ENCODE measurements at places on chromosomes 3 and 15.

DNA sequence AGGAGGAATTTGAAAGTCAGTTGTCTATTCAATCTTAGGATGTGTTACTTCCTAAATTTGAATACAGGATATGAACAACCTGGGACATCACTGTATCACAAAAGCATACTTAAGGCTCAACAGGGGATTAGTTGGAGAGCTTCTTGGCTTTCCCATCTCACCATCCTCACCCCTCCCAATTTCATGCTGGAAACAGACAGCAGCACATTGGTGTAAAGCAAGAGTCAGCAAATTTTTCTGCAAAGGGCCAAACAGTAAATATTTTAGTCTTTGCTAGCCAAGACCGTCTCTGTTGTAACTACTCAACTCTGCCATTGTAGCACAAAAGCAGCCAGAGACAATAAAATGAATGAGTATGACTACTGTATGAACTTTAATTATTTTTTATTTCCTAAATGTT, 94.9 kb downstream of the ERC2 start:
- no peak for DNase-seq

DNA sequence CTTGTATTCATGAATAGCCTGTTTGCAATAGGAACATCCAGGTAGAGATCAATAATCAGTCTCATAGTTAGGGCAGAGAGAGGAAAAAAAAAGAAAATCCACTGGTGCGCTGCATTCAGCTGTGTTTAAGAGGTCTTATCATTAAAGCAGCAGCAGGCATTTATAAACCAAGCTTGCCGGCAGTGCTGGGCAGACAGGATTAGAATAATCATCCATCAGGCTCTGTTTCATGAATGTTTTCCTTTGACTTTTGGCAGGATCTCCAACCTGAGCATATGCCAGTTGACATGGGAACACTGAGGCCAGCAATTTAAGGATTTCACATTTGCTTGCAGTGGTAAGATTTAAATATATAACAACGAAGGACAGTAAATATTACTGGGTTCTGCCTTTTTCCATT, 305.2 kb upstream of the SEMA6D start:
- DNase-seq: no peak

DNA sequence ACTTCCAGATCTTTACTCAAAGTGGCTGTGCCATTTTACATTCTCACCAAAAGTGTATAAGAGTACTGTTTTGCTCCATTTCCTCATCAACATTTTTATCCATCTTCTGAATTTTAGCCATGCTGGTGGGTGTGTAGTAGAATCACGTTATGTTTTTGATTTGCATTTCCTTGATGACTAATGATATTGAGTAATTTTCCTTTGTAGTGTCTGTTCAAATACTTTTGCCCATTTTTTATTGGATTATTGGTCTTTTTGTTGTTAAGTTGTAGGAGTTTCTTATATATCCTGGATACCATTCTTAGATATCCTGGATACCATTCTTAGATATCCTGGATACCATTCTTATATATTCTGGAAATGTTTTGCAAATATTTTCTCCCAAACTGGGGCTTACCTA, 344.9 kb downstream of the LRRC3B start:
- no peak for DNase-seq

- DNase-seq: no peak
Measured at GRCh38 chr3:13670292-13670691, 121.4 kb downstream of the FBLN2 start.

DNA sequence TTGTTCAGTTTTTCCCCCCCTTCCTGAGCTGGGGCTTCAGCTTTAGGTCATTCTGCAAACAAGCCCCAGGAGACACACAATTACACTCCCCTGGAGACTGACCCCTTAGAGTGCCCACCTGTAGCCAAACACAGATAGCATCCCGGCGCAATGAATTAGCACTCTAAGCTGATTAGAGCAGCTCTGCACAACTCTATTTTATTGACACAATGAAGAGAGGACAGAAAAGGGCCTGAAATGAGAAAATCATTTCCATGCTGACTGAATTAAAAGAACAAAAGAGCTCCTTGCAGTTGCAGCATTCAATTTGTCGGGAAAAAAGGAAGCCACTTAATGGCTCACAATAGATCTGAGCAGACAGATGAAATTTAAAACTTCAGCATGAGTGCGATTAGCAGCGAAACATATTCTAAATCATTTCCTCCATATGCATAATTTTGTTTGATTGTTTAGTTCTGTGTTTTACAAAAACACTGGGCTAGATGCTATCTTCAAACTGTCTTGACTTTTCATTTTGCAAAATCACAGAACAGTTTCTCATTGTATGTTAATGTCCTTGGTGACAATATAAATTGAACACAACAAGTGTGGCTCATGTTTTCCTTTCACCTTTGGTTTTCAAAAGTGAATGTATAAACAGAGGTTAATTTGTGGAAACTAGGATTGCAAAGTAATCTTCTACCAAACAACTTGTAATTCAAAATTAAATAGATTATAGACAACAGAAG, 308.6 kb downstream of the MECOM start:
- DNase-seq: no peak

DNA sequence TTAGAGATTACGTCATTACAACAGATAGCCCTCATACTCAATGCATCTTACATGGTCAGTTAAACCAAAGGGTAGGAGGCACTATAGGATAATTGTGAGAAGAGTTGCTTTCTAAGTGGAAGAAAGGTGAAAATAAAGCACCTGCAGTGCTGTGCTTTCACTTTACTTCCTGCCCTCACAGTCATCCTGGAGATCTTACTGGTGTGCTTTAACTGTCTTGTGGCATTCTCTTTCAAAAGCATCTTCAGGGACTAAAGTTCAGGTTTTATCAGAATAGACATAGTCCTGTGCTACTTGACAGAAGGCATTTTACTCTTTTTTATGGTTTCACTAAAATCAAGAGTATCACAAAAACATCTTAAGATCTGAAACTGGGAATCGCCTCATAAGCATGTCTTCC, 286.6 kb downstream of the ZBTB20 start:
- DNase-seq: no peak

DNA sequence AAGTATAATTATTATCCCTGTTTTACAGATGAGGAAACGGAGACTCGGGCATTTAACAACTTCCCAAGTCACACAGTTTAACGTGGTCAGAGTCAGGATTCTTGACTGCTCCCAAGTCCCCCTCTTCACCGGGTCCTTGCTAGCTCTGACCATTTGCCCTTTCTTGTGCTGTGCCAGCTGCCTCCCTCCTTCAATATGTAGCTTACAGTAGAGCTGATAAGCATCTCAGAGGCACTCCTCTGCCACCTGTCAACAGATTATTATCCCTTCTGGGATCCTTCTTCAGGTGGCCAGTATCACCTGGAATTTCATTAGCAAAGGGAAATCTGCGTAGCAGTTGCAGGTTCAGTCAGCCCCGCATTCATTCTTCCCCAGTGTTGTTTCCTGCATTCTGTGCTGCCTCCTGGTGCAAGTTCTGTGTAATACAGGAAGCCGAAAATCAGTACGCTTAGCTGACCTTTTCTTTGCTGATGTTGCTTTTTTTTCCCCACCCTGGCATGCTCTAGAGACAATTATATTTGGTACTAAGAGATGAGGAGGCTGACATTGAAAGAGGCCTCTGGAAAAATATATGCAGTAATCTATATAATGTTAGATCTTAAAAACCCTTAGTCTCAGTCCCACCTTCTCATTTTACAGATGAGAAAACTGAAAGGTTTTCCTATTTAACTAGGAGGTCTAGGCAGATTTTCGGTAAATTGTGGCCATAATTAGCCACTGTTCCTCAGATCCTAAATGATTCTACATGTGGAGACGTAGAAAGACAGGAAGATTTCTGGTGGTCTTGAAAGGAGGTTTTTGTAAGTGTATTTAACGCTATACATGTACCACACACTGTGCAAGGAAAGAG, 24.8 kb downstream of the TMOD2 start:
- no peak for DNase-seq

- DNase-seq: no peak
Measured at GRCh38 chr3:147940405-147941193, 531.4 kb downstream of the ZIC1 start.

DNA sequence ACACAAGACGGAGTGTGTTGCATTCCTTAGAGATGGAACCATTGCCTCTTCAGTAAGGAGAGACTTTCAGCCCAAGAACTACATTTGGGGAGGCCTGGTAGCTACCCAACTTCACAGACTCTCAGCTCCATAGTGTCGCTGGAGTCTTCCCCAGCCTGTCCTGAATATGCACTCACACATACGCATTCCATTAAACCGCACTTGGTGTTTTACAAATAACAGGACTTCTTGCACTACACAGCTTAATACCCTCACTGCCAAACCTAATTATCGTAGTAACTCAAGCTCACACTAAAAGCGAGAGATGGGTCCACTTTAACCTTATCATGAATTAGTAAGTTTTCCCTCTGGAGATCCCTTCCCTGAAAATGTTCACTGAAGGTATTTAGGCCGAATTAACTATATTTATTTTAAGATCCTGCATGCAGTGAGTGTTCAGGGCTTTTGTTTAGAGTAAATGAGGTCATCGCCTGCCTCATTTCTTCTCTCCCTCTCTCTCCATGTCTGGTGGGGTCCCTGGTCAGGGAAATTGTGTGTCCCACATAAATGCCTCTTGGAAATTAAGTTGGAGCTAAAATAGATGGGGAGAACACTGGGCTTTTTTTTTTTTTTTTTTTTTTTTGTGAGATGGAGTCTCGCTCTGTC, 171.9 kb downstream of the FAM43A start:
- DNase-seq: no peak

DNA sequence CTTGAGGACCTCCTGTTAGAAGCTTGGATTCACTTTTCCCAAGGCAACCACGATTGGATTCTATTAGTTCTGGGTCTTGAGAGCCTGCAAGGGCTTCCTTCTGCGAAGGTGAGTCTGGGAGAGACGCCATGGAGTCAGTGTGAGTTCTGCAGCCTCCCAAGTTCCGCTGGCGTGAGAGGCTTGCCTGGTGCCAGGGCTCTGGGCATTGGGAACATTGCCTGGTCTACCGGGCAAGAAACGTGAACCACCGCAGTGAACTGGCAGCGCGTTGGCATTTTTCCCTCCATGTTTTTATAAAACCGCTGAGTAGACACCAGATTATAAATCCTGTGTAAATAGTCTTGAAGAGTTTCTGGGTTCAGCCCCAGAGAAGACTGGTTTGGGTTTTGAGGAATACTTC, 160.9 kb downstream of the IGF1R start:
- DNase-seq: no peak

- no peak for DNase-seq
Measured at GRCh38 chr3:66456711-66457173, 44.1 kb downstream of the LRIG1 start.

DNA sequence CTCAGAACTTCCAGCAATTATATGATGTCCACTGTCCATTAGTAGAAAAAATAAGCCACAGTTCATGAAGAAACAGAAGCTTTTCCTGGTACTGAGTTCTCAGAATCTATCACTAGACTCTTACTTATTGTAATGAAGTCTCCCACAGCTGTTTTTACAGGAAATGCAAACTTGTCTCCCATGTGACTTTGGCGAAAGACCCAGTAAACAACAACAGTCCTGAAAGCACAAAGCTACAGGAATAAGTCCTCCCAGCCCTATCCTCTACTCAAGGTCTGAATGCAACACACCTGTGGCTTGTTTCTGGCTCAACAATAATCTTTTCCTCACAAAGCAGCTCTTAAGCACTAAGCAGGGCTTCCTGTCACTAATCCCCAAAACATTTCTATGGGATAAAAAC, 55.9 kb downstream of the EOMES start:
- no peak for DNase-seq

DNA sequence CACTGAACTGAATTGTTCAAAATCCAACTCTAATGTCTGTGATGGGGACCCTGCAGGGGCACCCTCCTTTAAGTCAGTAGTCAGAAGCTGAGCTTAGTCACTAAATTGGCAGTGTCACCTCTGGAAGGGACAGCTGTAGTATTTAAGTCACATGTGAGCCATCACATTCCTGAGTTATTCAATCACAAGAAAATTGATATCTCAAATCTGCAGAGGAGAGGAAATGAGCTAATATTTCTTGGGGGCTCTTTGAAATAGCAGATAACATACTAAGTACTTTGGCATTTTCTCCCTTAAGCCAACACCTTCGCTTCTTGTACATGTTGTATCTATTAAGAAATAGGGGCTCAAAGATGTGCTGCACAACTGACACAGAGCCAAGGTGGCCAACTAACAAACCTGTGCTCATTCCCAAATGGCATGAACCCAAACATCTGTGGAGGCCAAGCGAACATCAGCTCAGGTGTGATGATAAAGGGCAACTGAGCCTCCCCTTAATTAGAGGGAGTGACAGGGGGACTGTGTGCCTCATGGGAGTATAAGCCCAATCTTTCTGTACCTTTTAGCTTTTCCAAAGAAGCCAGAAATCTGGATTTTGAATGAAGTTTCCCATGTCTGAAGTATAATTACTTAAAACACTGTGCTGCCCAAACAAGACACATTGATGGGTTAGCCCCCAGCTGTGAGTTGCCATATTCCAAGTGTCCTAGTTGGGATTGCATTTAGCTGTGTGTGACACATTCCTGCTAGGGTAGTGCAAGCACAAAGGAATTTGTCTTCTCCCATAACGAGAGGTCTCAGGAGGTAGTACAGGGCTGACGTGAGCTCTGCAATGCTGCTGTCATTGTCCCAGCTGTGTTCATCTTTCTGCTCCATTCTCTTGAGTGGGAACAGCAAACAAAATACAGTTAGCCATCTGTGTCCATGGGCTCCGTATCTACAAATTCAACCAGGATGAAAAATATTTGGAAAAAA, 63.3 kb downstream of the ABHD5 start:
- DNase-seq: peak; percentile 40

GRCh38 chr3:59425371-59425770, 375.5 kb upstream of the CFAP20DC start:
- peak; percentile 32 for DNase-seq

- DNase-seq: no peak
Measured at GRCh38 chr15:78420220-78420619, 17.8 kb upstream of the IREB2 start.

- no peak for DNase-seq
Measured at GRCh38 chr3:129617381-129618185, 11.1 kb upstream of the PLXND1 start.

DNA sequence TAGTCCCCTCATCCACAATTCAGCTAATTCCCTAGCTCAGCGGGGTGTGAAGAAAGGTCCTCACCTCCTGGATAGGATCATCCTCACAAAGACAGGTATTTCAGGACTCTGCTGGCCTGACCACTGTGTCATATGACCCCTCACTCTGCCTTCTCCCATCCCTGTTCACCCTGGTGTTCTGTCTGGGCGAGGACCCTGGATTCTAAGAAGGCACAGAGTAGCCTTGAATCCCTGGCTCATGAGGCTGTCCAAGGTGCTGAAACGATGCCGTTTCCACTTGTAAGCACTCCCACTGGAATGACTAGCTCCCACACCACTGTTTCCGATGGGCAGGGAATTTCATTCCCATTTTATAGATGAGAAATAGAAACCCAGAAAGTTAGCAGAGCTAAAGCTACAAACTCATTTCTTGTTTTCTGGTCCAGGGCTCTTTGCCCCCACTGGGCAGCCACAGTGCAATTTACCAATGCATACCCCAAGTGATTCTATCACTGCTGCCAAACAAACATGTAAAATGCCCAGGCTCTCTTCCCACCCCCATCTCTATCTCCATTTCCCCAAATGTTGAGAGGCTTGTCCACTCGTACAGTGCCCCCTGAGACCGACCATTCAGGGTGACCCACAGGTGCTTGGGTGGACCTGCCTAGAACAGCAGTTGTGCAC, 83.2 kb downstream of the RAB11A start:
- DNase-seq: no peak
